ENCODE measurements at places on chromosomes 13 and 19.

DNA sequence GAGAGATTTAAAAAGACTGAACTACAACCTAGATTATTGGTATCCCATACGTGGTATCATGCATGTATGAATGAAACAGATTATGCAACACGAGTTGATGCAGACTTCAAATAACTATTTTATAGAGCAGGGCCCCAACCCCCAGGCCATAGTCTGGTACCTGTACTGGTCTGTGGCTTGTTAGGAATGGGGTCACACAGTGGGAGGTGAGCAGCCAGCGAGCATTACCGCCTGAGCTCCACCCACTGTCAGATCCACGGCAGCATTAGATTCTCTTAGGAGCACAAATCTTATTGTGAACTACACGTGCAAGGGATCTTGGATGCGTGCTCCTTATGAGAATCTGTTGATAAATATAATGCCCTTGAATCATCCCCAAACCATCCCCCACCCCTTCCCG, 320.2 kb downstream of the TBC1D4 start:
- no peak for ATAC-seq
- H3K4me3 ChIP-seq = no peak overlapping the region
- H3K36me3 ChIP-seq = no peaks in the 10 kb centered on the region

- H3K27me3 ChIP-seq = no peaks in the 10 kb centered on the region
- no peaks in the 10 kb centered on the region for H3K4me1 ChIP-seq
- no peak overlapping the region for H3K4me3 ChIP-seq
- H3K27ac ChIP-seq = no peak overlapping the region
- no peak for ATAC-seq
Observed at GRCh38 chr19:20333508-20333907, 166.5 kb downstream of the ZNF486 start.

DNA sequence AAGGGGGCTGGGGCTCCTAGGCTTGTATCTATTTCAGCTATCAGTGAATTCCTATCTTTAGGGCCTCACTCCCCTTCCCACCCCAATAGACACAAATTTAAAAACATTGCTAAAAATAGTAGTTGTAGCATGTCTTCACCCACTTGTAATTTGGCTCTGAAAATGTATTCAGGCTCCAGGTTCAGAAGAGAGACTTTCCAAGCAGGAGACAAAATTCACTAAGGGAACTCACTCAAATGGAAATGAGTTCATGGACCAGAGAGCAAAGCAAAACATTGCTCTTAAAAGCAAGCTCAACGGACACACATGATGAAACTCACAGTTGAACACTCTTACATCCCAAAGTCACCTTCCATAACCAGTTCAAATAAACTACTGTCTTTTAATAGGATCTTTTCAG, 36.8 kb downstream of the PHF11 start:
- H3K36me3 ChIP-seq = peaks cover 38% of the 10 kb centered on the region
- ATAC-seq = no peak
- no peaks in the 10 kb centered on the region for H3K4me1 ChIP-seq

- H3K36me3 ChIP-seq = peaks cover 9% of the 10 kb centered on the region
- H3K4me1 ChIP-seq = peaks cover 4% of the 10 kb centered on the region
- ATAC-seq = no peak
- H3K4me3 ChIP-seq = no peak overlapping the region
- H3K27ac ChIP-seq = no peak overlapping the region
Observed at GRCh38 chr19:945401-946252, 19.8 kb downstream of the ARID3A start.

GRCh38 chr13:40472427-40473220, 193.8 kb downstream of the FOXO1 start:
- H3K27me3 ChIP-seq = no peaks in the 10 kb centered on the region
- no peaks in the 10 kb centered on the region for H3K36me3 ChIP-seq
- H3K27ac ChIP-seq = no peak overlapping the region
- ATAC-seq = no peak

GRCh38 chr13:45779901-45780300, 71.7 kb downstream of the SIAH3 start:
- H3K4me3 ChIP-seq = no peak overlapping the region
- no peak overlapping the region for H3K27ac ChIP-seq
- ATAC-seq = no peak

DNA sequence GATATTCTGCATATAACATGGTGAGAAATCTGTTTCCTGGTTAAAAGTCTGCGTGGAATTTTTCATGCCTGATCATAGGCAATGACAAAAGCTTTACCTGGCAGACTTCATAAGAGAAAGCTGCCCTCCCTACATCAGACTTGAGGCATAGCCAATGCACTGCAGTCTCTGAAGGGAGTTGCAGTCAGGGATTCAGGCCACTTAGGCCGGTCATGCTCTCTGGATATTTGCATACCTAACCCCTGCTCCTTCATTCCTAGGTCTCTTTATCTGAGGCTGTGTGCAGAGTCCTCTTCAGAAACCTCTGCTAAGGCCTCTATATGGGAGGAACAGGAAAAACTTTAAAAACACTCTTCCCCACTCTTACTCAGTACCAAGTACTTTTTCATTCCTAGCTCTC, 287.4 kb downstream of the PCDH17 start:
- no peak overlapping the region for H3K27ac ChIP-seq
- ATAC-seq = no peak
- no peak overlapping the region for H3K4me3 ChIP-seq
- H3K36me3 ChIP-seq = no peaks in the 10 kb centered on the region
- no peaks in the 10 kb centered on the region for H3K27me3 ChIP-seq

GRCh38 chr13:65915195-65915594, 1314.9 kb downstream of the PCDH9 start:
- H3K27me3 ChIP-seq = no peaks in the 10 kb centered on the region
- H3K4me3 ChIP-seq = no peak overlapping the region
- no peaks in the 10 kb centered on the region for H3K36me3 ChIP-seq

DNA sequence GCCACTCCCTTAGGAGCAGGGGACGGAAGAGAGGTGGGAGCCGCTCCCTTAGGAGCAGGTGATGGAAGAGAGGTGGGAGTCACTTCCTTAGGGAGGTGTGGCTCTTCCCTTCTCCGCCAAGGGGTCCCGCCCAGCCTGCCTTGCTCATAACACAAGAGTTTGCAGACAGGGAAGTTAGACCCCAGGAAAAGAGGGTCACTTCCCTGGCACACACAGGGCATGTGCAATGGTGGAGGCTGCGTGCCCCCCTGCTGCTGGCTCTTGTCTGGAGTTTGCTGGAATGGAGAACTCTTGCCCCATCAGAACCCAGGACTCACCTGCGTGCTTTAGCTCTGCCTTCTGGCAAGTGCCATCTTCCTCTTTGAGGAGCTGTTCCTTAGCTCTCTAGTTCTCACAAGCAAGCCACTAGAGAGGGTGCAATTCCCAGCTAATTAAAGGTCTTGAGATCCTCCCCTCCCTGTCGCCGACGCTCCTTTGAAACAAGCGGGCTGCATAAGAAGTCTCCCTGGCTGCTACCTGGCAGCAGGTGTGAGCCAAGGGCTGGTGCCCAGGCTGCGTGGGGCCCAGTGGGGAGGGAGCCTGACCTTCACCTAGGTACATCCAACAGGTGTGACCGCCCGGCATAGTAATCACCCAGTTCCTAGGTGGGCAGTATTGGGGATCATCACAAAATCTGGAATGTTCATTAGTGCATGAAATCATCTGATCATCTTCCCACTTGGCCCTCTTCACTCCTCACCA, 281.6 kb downstream of the ZNF536 start:
- ATAC-seq = no peak
- H3K4me3 ChIP-seq = no peak overlapping the region
- H3K27me3 ChIP-seq = peaks cover 58% of the 10 kb centered on the region

DNA sequence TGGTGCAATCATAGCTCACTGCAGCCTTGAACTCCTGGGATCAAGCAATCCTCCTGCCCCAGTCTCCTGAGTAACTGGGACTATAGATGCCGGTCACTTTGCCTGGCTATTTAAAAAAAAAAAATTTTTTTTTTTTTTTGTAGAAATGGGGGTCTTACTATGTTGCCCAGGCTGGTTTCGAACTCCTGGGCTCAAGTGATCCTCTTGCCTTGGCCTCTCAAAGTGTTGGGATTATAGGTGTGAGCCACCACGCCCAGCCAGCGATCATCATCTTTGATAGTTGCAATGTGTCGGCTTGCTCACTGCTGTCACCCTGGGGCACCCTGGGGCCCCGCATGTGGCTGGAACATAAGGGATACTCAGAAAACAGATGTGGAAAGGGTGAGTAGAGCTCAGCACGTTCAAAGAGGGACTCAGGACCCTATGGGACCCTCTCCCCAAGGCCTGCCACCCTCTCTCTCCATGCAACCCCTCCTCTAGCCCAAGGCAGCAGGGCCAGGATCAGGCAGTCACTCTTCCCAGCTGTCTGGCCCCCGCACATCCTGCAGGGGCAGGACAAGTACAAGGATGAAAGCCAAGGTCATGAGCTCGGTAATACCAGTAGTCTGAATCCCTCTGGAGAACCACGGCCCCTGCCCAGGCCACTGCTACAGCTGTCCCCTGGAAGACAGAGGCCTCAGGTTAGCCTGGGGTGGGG, 6.5 kb upstream of the CCL25 start:
- H3K4me1 ChIP-seq = peaks cover 11% of the 10 kb centered on the region
- no peak for ATAC-seq
- H3K4me3 ChIP-seq = no peak overlapping the region
- H3K27me3 ChIP-seq = peaks cover 59% of the 10 kb centered on the region
- no peak overlapping the region for H3K27ac ChIP-seq

- no peak for ATAC-seq
- H3K27me3 ChIP-seq = peaks cover 23% of the 10 kb centered on the region
- H3K36me3 ChIP-seq = peaks cover 11% of the 10 kb centered on the region
- no peak overlapping the region for H3K4me3 ChIP-seq
- H3K27ac ChIP-seq = no peak overlapping the region
Observed at GRCh38 chr19:45403781-45404556, 900 bp downstream of the PPP1R13L start.

DNA sequence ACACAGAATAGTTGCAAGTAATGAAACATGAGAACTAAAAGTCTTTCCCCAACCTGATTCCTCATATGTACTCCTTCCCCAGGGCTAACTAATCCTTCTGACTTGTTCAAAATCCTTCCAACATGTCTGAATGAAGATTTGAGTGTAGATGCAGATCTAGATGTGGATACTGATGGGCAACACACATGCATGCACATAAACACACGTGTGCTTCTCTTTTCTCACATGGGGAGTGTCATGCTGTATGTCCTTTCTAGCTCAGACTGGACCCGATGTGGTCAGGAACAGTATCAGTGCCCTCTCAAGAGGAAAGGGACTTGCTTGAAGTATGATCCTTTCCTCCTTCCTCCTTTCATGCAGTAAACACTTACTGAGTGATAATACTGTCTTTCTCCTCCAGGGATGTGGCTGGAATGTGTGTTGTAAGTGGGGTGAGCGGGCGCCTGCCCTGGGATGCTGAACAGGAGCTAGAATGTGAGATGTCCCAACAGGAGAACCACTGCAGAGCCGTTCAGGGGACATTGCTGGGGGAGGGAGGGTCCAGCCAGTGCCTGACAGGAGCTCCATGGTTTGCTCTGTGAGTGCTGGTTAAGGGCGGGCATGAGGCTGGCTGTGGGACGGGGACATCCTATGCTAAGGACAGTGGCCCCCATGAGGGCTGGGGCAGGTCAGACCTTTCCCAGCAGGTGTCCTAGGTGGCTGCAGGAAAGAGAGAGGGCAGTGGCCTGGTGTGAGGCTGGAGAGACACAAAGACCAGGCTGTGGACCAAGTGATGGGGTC, 146.9 kb downstream of the TEX29 start:
- ATAC-seq = no peak
- no peak overlapping the region for H3K4me3 ChIP-seq
- H3K36me3 ChIP-seq = no peaks in the 10 kb centered on the region
- H3K4me1 ChIP-seq = no peaks in the 10 kb centered on the region
- H3K27me3 ChIP-seq = peaks cover 60% of the 10 kb centered on the region
- H3K27ac ChIP-seq = no peak overlapping the region

DNA sequence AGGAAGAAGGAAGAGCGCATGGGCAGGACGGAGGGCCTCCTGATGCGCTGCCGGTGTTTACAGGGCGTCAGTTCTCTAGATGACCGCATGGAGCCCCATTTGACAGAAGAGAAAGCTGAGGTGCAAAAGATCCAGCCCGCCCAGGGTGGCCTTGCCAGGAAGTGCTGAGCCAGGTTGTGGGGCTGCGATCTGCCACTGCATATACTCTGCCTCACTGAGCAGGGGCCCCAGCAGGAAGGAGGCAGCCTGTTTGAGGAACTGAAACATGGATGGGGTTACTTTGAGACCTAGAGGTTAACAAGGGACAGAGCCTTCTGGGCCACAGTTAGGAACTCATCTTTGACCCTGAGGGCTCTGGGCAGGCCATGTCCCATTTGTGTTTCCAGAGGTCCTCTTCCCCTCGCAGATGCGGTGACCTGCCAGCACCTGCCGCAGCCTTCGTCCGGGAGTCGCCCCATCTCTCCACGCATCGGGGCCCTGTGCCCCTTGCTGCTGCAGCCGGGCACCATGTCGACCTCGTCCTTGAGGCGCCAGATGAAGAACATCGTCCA, 3.2 kb downstream of the EPN1 start:
- peaks cover 70% of the 10 kb centered on the region for H3K36me3 ChIP-seq
- ATAC-seq = no peak
- no peak overlapping the region for H3K4me3 ChIP-seq
- peaks cover 79% of the 10 kb centered on the region for H3K4me1 ChIP-seq
- no peaks in the 10 kb centered on the region for H3K27me3 ChIP-seq

- ATAC-seq = no peak
- H3K4me1 ChIP-seq = no peaks in the 10 kb centered on the region
- H3K4me3 ChIP-seq = no peak overlapping the region
- H3K27ac ChIP-seq = no peak overlapping the region
- H3K36me3 ChIP-seq = no peaks in the 10 kb centered on the region
Observed at GRCh38 chr13:29936051-29936813, 85.8 kb upstream of the UBL3 start.

DNA sequence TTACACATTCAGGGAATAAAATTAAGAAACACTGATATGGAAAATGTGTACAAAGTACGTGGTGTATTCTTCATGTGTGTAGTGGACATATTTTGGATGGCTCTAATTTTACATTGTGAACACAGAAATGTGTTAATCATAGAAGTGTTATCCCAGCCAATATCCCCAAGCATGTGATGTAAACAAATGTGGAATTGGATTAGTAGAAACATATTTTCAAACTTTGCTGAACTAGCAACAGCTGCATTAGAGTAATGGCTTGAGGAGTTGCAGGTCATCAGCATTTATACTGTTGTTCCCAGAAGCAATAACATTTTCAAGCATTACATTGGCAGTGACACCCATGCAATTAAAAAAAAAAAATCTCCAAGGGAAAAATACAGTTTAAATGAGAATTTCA, 600.6 kb downstream of the SLITRK1 start:
- no peak for ATAC-seq
- H3K27ac ChIP-seq = no peak overlapping the region
- no peak overlapping the region for H3K4me3 ChIP-seq
- no peaks in the 10 kb centered on the region for H3K4me1 ChIP-seq

DNA sequence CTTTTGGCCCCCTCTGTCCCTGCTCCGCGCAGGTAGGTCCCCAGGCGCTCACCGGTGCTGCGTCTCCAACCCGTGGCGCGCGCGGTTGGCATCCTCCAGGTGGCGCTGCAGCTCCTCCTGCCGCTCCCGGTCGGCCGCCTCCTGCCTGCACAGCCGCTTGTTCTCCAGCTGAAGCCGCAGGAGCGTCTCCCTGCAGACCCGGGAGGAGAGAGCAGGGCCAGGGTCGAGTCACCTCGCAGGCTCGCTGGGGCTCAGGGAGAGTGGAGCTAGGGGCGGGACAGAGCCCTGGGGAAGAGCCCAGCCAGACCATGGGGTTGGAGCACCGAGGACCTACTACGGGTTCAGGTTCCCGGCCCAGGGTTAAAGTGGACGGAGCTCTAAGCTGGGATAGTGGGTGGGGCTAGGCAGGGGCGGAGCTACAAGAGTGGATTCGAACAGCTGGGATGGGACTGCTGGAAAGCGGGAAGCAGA, 9.3 kb downstream of the HOOK2 start:
- no peaks in the 10 kb centered on the region for H3K4me1 ChIP-seq
- H3K36me3 ChIP-seq = no peaks in the 10 kb centered on the region
- peak overlapping the region; percentile 71 for H3K27ac ChIP-seq
- no peaks in the 10 kb centered on the region for H3K27me3 ChIP-seq
- peak; percentile 96 for ATAC-seq
